HL-60 (cell line): ENCODE measurements at places on chromosomes 4 and X.

DNA sequence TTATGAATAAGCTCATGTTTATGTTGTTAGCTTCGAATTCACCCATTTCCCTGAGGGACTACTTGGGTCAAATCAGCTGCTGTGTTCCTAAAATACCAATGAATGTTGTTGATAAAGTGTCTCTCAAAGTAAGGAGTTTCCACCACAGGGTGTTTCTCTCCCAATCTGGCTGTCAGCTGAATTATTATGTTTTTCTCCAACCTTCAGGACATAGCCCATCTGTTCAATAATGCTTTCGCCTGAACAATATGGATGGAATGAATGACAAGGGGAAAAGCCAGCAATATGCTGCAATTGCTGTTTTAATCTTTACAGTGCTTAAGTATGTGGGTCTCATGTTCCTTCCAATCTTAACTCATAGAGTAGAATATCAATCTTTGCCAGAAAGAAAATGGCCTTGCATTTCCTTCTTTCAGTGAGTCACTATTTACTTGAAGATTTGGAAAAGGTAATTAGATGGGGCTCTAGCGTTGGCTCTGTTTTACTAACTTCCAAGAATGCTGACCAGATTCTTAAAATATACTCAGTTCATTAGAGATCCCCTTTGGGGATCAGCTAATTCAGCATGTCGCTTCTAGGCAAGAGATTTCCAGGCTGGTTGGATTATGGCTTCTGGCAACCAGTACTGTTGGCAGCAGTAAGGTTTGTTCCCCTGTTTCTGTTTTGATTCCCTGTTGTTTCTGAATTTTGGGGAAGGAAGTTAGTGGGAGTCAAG lies 410.5 kb downstream of the PPP3CA start:
- DNase-seq: no peak

DNA sequence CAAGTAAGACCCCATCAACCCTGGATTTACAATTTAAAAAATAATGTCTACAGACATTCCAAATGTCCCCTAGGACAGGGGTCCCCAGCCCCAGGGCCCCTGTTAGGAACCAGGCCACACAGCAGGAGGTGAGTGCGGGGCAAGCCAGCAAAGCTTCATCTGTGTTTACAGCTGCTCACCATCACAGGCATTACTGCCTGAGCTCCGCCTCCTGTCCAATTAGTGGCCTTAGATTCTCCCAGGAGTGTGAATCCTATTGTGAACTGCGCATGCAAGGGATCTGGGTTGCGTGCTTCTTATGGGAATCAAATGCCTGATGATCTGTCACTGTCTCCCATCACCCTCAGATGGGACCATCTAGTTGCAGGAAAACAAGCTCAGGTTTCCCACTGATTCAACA lies 146.1 kb downstream of the ATP10D start:
- no peak for DNase-seq

DNA sequence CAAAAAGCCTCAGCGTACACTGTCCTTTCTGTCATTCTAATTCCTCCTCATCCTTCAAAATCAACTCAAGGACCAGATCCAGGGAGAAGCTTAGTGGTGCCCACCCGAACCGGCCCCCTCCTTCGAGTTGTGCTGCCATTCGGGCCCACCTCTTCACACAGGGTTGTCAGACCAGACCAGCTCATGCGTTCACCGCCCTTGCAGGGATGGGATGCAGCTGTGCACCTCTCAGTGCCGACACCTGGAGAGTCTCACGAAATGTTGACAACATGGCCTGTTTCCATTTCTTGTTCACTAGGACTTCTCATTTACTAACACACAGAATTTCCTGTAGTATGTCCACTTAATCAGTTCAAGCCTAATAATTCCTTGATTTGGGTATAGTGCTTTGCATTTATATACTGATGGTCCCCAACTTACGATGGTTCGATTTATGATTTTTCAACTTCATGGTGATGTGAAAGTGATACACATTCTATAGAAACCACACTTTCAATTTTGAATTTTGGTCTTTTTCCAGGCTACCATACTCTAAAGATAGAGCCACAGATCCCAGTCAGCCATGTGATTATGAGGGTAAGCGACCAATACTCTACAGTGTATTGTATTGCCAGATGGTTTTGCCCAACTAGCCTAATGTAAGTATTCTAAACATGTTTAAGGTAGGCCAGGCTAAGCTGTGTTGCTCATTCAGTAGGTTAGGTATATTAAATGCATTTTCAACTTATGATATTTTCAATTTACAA lies 23.3 kb downstream of the PKD2 start:
- no peak for DNase-seq

DNA sequence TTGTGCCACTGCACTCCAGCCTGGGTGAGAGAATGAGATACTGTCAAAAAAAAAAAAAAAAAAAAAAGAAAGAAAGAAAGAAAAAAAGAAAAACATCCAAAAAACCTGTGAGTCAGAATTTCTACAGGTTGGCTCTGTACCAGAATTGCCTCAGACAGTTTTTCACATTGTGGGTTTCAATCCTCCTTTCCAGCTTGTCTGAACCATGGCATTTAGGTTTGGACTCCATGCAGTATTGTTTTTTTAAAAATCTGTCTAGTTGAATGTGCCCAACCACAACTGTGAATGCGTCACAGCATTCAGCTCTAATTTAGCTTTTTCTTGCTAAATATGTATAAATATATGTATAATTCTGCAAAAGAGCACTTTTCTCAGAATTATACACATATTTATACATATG lies 31.4 kb upstream of the ARSH start:
- DNase-seq: no peak

DNA sequence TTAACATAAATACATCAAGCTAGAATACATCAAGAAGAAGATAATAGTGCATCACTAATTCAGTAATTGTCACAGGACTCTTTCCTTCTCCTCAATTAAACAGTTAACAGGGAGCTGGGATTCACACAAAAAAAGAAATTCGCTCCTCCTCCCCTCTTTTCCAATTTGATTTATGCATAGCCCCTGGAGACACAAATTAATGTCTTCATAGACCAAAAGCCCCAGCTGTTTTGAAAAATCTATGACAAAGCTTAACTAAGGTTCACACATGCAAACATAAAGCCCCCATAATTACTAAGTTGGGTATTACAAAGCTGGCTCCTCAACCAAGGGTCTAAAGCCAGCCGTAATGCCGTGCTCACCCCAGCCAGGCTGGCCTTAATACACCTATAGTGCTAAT lies 61.2 kb downstream of the ENOX2 start:
- DNase-seq: no peak

GRCh38 chr4:158801066-158801465 lies 32.2 kb downstream of the FNIP2 start:
- DNase-seq: no peak

DNA sequence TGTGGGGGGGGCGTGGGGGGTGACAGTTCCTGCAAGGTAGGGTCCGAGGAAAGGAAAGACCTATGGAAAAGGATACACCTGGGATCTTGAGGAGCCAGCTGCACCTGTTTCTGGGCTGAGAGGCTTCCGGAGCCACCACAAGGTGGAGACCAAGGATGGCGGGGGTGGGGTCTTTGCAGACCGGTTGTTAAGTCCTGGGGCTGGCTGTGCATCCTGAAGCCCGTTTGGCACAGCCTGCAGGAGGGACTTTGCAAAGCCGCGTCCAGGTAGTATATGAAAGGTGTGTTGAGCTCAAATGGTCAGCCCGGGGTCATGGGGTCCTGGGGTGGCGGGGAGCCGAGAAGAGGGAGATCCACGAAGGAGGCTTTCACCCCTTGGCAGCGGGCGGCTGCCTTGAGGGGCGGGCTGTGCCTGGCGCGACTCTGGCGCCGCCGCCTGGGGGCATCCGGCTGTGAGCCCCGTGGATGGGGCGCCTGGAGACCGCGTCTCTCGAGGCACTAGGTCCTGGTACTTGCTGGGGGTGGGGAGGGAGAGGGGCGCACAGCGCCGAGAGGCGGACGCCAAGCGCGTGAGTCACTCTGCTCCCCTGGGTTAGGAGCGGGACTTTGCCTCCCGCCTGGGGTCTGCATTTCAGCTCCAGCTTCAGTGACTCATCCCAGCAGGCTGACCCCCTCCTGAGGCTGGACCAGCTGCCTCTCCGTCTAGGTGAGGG lies 58.2 kb upstream of the DYNLT3 start:
- no peak for DNase-seq

GRCh38 chrX:118740276-118740889 lies 13.0 kb downstream of the IL13RA1 start:
- no peak for DNase-seq

DNA sequence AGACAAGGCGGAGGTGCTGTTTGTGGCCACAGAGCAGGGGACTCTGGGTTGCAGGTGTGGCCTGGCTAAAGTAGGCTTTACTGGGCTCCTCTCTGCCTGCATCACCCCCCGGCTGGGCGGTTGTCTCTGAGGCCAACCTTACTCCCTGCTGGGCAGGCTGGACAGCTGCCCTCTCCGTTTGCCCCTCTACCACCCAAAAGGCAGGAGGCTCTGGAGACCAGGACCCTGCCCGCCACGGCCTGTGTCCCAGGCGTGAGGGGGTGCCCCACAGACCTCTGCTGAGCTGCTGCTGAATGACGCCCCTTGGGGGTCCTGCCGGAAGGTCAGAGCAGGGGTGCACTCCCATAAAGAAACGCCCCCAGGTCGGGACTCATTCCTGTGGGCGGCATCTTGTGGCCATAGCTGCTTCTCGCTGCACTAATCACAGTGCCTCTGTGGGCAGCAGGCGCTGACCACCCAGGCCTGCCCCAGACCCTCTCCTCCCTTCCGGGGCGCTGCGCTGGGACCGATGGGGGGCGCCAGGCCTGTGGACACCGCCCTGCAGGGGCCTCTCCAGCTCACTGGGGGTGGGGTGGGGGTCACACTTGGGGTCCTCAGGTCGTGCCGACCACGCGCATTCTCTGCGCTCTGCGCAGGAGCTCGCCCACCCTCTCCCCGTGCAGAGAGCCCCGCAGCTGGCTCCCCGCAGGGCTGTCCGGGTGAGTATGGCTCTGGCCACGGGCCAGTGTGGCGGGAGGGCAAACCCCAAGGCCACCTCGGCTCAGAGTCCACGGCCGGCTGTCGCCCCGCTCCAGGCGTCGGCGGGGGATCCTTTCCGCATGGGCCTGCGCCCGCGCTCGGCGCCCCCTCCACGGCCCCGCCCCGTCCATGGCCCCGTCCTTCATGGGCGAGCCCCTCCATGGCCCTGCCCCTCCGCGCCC lies 920 bp downstream of the HTT-AS start:
- DNase-seq: peak; percentile 81

DNA sequence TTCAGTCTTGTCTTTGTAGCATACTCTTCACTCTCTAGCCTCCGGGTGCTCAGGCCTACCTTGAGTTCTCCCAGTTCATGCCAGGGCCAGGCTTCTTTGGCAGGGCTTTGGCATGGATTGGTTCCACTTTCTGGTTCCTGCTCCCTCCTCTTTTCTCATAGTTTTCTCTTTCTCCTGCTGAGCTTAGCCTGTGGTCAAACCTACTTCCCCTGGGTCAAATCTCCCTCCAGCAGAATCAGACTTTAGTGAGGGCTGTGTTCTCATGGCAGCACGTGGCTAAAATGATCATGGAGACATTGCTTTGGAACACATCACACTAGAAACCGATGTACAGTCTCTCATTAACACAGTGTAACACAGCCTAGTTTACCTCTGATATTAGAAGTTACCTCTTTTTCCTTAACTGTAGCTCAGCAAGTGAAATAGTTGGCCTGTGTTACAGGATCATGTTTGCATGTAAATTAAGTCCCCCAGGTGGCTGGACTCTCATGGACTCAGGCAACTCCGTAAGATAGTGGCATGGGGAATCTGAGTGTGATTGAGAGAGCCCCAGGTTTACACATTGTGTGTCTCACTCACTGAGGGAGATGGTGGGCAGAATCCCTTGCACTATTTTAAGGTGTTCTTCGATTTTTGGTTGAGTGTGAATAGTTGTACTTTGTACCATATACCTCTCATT lies 13.3 kb downstream of the RAB9A start:
- DNase-seq: no peak

GRCh38 chrX:111868726-111869638 lies 7.0 kb upstream of the TRPC5OS start:
- DNase-seq: no peak

DNA sequence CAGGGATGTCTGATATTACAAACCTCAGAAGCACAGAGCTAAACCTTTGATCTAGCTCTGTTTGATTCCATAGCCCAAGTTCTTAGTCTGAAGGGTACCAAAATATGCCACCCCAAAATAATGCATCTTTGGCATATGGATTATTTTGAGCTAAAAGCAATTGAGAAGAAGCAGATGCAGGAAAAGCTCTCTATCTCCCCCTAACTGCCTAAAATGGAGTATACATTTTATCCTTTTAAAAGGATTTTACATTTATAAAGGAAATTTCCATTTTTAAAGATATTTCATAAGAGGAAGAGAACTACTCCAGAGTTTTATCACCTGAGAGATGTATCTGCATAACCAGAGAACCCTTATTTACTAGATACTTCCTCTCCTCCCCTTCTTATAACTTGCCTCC lies 158.7 kb downstream of the ZNF674 start:
- DNase-seq: no peak

DNA sequence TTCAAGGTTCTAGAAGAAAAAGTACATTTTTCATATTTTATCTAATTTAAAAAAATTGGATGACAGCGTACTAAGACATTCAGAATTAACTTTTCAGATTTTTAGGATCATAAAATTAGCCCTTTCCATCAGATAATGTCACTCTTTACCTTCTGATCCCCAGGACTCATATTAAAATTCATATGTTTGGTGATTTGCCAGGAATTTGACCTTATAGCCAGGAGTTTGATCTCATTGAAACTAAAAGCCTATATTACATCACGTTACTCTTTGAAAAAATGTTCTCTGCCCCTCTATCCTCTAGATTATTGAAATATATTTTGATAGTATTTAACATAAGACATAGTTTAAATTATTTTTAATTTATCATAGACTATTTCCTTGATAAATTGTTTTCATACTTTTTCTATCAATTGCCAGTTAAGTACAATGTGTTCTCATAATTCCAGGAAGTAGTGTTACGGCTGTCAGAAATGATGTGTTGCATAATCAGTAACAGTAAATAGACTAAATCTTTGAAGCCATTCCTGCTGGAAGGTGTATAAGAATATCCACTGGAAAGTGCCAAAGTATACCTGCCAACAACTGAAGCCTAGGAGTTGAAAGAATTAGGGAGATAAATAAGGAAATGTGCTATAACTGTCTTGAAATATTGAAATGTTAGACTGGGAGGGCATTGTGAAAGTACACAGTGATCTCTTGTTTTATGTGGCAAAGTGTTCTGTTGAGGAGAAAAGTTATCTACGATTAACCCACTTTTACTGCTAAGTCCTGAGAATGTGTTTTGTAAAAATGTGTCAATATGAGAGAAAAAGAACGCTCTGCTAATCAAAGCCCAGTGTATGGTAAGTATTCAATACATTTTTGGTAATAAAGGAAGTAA lies 32.9 kb upstream of the PDGFC start:
- no peak for DNase-seq

DNA sequence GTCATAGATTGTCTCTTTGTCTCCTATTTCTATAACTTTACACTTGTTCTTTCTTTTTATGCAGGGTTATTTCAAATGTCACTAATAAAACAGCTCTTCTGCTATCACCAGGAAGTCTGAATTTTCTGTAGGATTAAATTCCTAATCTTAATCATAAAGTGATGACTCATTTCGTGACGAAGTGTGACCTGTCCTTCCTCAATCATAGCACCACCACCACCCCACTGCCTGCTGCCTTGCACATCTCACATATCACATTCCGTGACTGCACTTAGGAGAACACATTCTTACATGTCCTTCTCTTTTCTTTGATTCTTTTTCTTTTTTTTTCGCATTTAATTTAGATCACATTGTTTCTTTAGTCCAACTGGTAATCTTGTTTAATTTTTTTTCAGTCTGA lies 57.7 kb upstream of the UGT2B7 start:
- no peak for DNase-seq
